ENCODE measurements at places on chromosomes 11 and 22. TPM values are rescaled to one million over a fixed set of nuclear protein-coding genes. Genes with fewer than 3 reads are reported as not detected.
A peak's percentile ranks its signal among the peaks of the same experiment; 100 is the strongest.

Gene NCR3LG1
- total RNA-seq: 3.5 TPM

Gene FJX1
- 11.3 TPM for total RNA-seq

Gene NLRP14
- 0.08 TPM for total RNA-seq

Gene DUSP8
- 3.2 TPM for total RNA-seq

Gene NXPE1
- total RNA-seq: not detected

Gene PNPLA5
- total RNA-seq: not detected

Gene FIBIN
- total RNA-seq: 5.7 TPM

DNA sequence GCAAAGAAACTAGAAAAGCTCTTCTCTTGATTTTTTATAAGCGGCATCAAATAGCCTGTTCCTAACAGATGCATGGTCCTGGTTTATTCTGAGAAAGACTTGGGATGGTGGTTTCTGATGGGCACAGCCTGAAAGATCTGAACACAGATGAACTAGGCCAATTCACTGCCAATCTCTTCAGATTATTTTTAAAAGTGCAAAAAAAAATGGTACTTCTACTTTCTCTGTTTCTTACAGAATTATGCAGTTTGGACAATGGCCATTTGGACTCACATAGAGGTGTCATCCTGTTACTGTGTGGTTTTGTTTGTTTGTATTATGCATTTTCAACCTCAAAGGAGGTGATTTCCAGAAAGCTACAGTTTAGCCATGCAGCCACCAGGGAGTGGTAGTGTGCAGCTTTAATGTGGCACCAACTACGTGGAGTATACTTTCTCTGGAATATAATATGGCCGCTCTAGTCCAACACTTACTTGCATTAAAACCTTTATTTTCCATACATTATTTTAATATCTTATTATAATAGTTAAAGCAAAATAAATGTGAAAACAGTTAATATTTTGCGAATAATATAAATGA, 469.8 kb upstream of the KIRREL3 start:
- DNase-seq: peak; percentile 61

- DNase-seq: peak; percentile 78
Measured at GRCh38 chr11:124769806-124770774, 8.0 kb upstream of the ESAM start.

DNA sequence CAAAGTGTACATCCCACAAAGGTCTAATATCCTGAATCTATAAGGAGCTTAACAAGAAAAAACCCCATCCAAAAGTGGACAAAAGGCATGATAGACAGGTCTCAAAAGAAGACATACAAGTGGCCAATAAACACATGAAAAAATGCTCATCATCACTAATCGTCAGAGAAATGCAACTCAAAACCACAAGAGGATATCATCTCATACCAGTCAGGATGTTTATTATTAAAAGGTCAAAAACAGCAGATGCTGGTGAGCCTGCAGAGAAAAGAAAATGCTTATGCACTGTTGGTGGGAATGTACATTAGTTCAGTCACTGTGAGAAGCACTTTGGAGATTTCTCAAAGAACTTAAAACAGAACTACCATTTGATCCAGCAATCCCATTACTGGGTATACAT, 12.7 kb downstream of the LGALS12 start:
- peak; percentile 51 for DNase-seq

DNA sequence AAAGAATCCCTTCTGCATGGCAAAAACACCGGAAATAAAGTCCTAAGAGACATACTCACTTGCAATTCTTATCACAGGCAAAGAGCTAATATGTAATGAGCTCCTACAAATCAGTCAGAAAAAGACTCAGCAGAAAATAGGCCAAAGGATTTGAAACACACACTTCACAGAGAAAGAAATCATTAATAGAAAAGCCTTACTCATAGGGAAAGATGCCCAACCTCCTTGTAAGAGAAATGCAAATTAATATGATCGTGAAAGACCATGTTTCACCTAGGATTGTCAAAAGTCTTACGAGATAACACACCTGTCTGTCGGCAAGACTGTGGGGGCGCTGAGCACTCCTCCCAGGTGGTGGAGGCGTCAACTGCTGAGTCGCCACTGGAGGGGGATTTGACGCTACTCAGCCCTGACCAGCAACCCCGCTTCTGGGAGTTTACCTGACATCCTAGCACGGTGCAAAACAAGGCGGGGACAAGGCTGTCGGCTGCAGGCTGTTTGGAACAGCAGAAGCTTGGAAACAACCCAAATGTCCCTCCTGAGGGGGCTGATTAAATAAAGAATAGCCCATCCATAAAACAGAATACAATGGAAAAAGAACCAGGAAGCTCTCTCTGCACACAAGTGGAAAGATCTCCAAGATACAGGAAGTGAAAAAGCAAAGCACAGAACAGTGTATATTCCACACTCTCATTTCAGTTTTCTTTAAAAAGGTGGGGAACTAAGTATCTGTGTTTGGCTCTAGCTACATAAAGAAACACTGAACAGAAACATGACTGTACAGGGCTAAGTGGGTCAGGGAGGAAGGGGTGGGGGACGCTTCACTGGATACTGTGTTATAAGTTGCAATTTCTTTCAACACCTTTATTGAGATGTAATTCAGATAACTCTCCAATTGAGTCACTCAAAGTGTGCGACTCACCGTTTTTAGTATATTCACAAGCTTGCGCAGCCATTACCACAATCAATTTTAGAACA, 11.5 kb downstream of the CSNK1E start:
- DNase-seq: no peak

GRCh38 chr11:128476049-128476448, 111.3 kb downstream of the ETS1 start:
- DNase-seq: no peak

- no peak for DNase-seq
Measured at GRCh38 chr11:36711104-36711825, 113.2 kb upstream of the RAG2 start.

GRCh38 chr11:67379061-67380058, 6.0 kb upstream of the CLCF1 start:
- peak; percentile 54 for DNase-seq

DNA sequence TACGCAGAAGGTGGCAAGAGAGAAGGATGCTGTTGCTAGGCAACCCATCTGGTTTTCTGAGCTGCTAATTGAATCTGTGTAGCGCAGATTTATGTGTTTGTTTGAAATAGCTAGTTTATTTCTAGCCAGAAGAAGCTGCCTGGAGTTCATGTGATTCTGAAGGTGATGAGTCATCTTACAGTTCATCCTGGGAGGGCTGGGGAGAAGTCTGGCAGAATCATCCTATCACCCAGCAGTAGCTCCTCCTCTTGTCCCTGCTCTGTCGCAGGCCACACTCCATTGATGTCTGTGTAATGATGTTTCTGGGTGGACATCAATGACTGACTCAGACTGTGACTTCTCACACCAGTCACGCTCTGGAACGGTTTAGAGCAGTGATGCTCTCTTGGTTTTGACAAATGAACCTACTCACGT, 4.8 kb upstream of the FBXO7 start:
- peak; percentile 70 for DNase-seq

GRCh38 chr11:33723238-33723881, 12.9 kb downstream of the CD59 start:
- DNase-seq: peak; percentile 60

DNA sequence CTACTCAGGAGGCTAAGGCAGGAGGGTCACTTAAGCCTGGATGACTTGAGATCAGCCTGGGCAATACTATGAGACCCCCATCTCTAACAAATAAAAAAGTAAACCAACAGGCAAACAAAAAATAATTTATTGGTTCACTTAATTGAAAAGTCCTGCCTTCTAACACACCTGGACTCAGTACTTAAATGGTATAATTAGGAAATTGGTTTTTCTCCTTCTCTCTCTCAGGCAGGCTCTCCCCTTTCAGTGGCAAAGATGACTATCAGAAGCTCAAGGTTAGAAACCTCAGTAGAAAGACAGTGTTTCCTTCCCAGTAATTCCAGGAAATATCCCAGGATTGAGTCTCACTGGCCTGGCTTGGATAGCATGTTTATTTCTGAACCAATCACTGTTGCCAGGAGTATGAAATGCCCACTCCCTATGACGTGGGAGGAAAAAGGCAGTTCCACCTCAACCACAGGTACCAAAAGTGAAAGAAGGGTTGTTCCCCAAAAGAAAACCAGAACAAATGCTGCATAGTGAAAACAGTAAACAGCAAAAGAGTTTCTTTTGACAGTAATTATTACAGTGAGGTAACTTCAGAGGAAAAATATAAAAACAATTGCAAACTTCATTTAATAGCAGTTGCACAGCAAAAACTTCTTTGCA, 56.3 kb upstream of the SOX6 start:
- peak; percentile 30 for DNase-seq

DNA sequence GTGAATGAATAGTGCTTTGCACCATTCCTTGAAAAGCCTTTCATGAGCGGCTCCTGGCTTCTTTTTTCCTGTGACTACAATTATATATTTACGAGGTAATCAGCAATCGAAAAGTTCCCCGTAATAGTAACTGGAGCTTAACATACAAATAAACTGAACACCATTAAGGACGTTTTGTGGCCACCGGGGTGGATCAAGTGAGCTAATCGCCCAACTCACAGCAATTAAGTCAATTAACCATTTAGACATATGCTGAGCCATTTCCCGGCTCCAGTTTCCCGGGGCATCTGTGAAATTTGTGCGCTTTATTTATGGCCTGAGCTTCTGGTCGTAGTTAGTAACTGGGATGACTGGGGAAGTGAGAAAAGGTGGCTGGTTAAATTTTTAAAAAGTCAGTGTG, 465.2 kb downstream of the MIAT start:
- DNase-seq: no peak

DNA sequence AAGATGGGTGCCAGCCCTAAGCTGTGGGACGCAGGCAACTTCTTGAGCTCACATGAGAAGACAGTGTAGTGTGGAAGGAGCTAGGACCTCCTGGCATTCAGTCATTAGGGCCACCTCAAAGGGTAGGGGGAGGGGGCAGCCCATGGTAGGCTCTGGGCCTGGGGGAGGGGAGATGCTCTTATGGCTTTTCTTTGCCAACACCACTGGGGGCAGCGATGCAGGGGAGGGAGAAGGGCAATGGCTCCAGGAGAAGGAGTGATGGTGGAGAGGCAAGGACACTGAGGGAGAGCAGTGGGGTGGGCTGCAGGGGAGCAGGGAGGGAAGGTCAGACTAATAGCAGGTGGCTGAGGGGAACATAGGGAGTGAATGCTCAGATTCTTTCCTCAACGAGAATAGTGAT, 63.3 kb upstream of the SUSD2 start:
- DNase-seq: no peak

GRCh38 chr22:35150183-35151107, 84.5 kb downstream of the ISX start:
- peak; percentile 14 for DNase-seq

DNA sequence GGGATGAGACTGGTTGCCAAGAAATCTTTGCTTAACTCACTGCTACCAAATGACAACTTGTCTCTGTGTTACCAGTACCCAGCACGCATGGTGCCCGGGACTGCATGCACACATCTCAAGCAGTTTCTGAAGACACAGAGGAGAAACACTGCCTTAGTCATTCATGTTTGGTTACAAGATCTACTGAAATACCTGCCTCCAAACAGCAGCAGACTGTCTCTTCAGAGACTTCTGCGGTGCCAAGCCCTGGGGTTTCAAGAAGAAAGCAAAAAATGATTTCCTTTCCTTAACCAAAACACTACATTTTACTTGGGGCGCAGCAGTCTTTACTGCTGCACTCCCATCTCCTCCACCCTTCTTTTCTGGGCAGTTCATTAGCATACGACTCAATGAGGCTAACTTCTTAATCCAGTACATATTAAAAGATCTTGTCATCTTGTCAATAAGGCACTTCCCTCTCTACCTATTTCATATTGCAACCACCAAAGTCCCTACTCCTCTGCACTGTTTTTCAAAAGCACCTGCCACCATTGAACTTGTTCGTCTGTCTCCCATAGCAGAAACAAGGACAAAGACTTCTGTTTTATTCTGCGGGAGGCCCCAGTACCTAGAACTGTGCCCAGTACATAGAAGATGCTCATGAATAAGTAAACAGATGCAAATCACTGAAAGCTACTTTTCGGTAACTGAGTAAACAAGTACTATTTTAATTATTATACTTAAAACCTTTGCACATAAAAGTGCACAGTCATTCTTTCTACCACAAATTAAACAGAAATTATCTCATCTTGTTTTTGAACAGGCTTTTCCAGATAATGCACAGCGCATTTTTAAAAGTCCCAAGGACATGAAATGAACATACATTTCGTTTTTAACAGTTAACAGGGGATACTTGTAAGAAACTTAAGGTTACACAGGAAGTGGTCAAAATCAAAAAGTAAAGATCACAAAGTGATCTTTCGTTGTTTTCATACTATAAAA, 4.0 kb downstream of the NAP1L4 start:
- no peak for DNase-seq

GRCh38 chr22:45777046-45777851, 105.6 kb downstream of the ATXN10 start:
- DNase-seq: no peak
